ENCODE measurements at places on chromosomes 2 and 18. TPM values are rescaled to one million over a fixed set of nuclear protein-coding genes. Genes with fewer than 3 reads are reported as not detected.

HAAO gene
- 0.69 TPM for total RNA-seq

ELOA2 gene
- not detected for total RNA-seq

SLC23A3 gene
- total RNA-seq: 1.9 TPM

FBXO48 gene
- total RNA-seq: 1.4 TPM

CAPN14 gene
- 0.34 TPM for total RNA-seq

CLEC4F gene
- 0.36 TPM for total RNA-seq

TUBA3D gene
- not detected for total RNA-seq

CHN1 gene
- total RNA-seq: 8.3 TPM

CFAP65 gene
- total RNA-seq: under 0.01 TPM

VWA3B gene
- not detected for total RNA-seq

DYTN gene
- not detected for total RNA-seq

SLC9A4 gene
- not detected for total RNA-seq

LYPD6B gene
- not detected for total RNA-seq

NPAS2 gene
- total RNA-seq: 27.8 TPM

CROCC2 gene
- not detected for total RNA-seq

TUBA4B gene
- total RNA-seq: not detected

AQP12B gene
- total RNA-seq: not detected

PLGLB2 gene
- total RNA-seq: 2.9 TPM

PROKR1 gene
- not detected for total RNA-seq

HYCC2 gene
- 13.4 TPM for total RNA-seq

PMS1 gene
- 16.5 TPM for total RNA-seq

ASTL gene
- not detected for total RNA-seq

CRYBA2 gene
- total RNA-seq: 0.34 TPM

FSHR gene
- not detected for total RNA-seq

ZNF396 gene
- 2.1 TPM for total RNA-seq

CTAGE1 gene
- not detected for total RNA-seq

PJVK gene
- total RNA-seq: 1.8 TPM

REG1A gene
- total RNA-seq: not detected

TMEM247 gene
- not detected for total RNA-seq

CHRNG gene
- total RNA-seq: not detected

IGFBP2 gene
- total RNA-seq: 0.67 TPM
